ENCODE measurements at places on chromosomes 6 and 20. TPM values are rescaled to one million over a fixed set of nuclear protein-coding genes. Genes with fewer than 3 reads are reported as not detected.

- no peaks in the 10 kb centered on the region for H3K36me3 ChIP-seq
- no peak overlapping the region for H3K27ac ChIP-seq
- H3K4me3 ChIP-seq = no peak overlapping the region
- no peak for DNase-seq
- peaks cover 24% of the 10 kb centered on the region for H3K27me3 ChIP-seq
- H3K4me1 ChIP-seq = peaks cover 8% of the 10 kb centered on the region
Observed at GRCh38 chr20:58075586-58076345, 152.7 kb downstream of the ANKRD60 start.

GRCh38 chr6:142947714-142948480, 2.9 kb upstream of the HIVEP2 start:
- peak overlapping the region; percentile 85 for H3K4me3 ChIP-seq
- H3K36me3 ChIP-seq = no peaks in the 10 kb centered on the region
- peaks cover 60% of the 10 kb centered on the region for H3K27me3 ChIP-seq
- peaks cover 26% of the 10 kb centered on the region for H3K4me1 ChIP-seq

PERP gene
- 3.3 TPM for total RNA-seq

- no peak overlapping the region for H3K27ac ChIP-seq
- no peaks in the 10 kb centered on the region for H3K4me1 ChIP-seq
- DNase-seq = no peak
- no peak overlapping the region for H3K4me3 ChIP-seq
- H3K36me3 ChIP-seq = no peaks in the 10 kb centered on the region
Observed at GRCh38 chr20:17443131-17443858, 87.9 kb downstream of the BFSP1 start.

DNA sequence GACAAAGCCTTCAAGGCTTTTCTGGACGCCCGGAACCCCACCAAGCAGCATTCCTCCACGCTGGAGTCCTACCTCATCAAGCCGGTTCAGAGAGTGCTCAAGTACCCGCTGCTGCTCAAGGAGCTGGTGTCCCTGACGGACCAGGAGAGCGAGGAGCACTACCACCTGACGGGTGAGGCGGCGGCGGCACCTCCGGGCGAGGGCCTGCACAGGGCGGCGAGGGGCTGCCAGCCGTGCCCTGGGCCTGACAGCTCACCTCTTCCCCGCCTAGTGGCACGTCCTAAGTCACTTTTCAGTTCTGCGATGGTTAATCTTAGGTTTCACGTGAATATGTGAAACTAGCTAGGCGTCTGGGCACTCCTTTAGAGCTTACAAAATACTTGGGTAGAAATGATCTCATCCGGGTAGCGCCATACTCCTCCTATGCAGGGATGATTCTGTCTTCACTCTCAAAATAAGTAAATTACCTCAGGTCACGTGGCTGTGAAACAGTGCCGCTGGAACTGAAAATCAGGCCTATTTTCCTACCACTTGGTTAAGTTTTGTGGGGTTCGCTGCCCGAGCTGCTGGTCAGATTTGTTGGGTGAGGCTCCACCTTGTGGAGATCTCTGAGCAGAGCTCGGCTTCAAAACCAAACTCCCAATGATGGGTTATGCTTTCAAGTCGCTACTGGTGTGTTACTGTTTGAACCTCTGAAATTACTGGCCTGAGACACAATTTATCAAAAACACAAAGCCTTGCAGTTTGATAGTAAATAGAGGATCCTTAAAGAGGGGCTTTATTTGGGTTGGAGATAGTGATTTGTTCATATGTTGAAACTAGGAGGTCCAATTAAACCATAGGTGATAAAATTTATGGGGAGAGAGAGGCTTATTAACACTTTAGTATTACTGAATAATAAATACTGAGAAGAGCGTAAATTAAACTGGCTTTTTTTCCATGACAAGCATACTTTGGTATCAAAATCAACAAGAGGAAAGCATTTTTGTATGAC, 15.5 kb upstream of the CLDN20 start:
- H3K27me3 ChIP-seq = no peaks in the 10 kb centered on the region
- no peak overlapping the region for H3K27ac ChIP-seq
- H3K36me3 ChIP-seq = peaks cover 16% of the 10 kb centered on the region
- H3K4me1 ChIP-seq = peaks cover 5% of the 10 kb centered on the region
- H3K4me3 ChIP-seq = no peak overlapping the region

BPIFB4 gene
- total RNA-seq = not detected

DNA sequence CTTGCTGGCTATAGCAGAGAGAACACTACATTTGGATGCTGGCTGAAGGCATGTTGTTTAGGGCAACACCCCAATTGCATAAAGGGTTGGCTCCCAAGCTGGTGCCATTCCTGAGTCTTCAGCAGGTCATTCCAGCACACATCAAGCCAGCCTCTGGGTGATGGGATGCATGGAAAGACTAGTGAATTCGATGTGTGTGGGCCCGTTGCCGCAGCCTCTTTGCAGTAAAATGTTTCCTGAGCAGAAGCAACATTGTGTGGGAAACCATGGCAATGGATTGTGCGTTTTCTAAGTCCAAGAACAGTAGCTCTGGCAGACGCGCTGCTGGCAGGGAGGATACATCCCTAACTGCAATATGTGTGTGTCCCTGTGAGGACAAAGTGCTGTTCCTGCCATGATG, 142.4 kb upstream of the SLC24A3 start:
- DNase-seq = no peak
- no peaks in the 10 kb centered on the region for H3K36me3 ChIP-seq
- peaks cover 13% of the 10 kb centered on the region for H3K27me3 ChIP-seq

- H3K27ac ChIP-seq = peak overlapping the region; percentile 95
- no peaks in the 10 kb centered on the region for H3K27me3 ChIP-seq
- H3K4me1 ChIP-seq = peaks cover 54% of the 10 kb centered on the region
- peak overlapping the region; percentile 90 for H3K4me3 ChIP-seq
- H3K36me3 ChIP-seq = peaks cover 9% of the 10 kb centered on the region
Observed at GRCh38 chr6:148509800-148510581, 167.4 kb downstream of the SASH1 start.
